ENCODE measurements at places on chromosomes 3 and 15. TPM values are rescaled to one million over a fixed set of nuclear protein-coding genes. Genes with fewer than 3 reads are reported as not detected.

The PPP2R3A gene
- total RNA-seq: 0.49 TPM

The ROPN1 gene
- total RNA-seq: not detected

The EOMES gene
- 0.97 TPM for total RNA-seq

The CHRFAM7A gene
- 0.04 TPM for total RNA-seq

The PIK3R4 gene
- 31.1 TPM for total RNA-seq

DNA sequence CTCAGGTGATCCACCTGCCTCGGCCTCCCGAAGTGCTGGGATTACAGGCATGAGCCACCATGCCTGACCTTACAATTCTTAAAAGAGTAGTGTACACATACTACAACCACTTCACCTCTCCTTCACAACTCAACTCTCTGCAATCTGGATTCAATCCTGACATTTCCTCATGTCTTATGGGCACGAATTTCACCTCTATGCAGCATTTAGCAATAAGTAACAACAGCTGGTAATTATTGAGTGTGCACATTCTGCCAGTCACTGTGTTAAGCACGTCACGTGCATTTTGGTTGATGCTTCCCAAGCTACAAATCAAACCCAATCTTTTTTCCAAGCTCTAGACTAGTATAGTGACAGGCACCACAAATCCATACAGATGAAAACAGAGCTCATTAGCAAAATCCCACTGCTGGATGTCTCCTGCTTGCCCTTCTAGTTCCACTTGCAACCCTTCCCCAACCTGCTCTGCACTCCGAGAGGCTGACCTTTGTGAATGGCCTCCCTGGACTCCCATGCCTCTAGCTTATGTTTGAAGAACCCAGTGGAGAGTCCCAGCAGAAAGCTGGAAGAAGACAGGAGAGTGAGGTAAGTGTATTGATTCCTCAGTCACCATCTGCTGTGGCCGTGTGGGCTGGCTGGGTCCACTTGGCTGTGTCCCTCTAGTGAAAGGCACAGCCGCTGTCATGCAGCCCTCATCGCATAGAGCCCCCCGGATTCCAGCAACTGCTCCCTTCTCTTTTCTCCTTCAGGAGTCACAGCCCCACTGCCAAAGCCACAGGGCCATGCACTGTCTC lies 176.5 kb downstream of the MEX3B start:
- no peaks in the 10 kb centered on the region for H3K4me1 ChIP-seq
- no peak overlapping the region for H3K27ac ChIP-seq

DNA sequence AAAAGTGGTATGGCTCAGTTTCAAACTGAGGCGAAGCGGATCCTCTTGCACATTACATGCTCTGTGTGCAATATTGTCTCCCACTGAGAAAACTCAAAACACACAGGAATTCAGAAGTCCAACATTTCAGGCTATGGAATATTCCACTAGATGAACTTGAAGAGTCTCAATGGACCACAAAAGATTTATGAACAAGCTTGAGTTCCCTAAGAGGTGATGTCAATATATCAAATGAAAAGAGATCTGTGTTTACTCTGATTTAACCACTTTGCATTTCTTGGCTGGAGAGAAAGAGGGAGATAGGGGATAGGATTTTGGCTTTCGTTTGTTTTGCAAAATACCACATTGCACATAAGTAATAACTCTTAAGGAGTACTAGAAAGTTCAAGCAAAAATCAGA lies 20.3 kb downstream of the PDZRN3 start:
- peaks cover 4% of the 10 kb centered on the region for H3K27me3 ChIP-seq
- no peak for DNase-seq
- no peaks in the 10 kb centered on the region for H3K4me1 ChIP-seq
- H3K36me3 ChIP-seq: no peaks in the 10 kb centered on the region

DNA sequence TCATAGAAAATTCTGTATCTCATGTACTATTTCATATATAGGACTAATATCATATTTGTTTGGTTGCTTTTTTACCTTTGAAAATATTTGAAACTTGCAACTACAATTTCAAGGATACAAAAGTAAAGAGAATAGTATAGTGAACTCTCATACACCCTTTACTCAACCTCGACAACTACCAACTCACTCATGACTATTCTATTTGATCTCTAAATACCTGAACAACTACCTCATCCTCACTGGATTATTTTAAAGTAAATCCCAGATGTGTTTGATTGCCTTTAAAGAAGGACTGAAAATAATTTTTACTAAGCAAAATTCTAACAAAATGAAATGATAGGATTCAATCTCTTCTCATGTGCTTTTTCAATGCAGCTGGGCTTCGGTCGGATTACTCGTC lies 12.1 kb downstream of the TMPRSS7 start:
- no peak overlapping the region for H3K27ac ChIP-seq
- peaks cover 4% of the 10 kb centered on the region for H3K4me1 ChIP-seq
- no peak for DNase-seq
- no peak overlapping the region for H3K4me3 ChIP-seq
- no peaks in the 10 kb centered on the region for H3K36me3 ChIP-seq

DNA sequence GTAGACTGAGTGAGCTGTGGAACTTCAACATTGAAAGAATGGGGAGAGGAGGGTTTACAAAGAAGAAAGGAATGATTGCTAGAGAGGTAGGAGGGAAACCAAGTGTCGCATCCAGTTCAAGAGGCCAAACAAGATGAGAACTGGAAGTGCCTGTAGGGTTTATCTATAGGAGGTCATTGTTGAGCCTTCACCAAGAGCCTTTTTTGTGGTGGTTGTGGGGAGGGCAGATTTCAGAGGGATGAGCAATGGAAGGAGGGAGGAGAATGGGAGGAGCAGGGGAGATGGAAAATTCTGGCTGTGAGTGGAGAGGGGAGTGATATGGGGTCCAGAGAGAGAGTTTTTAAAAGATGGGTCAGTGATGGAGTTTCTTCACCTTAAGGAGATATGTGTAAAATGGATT lies 8.5 kb downstream of the PDIA5 start:
- no peak overlapping the region for H3K4me3 ChIP-seq
- peaks cover 27% of the 10 kb centered on the region for H3K4me1 ChIP-seq
- no peak for DNase-seq
- H3K36me3 ChIP-seq: peaks cover 2% of the 10 kb centered on the region

GRCh38 chr3:76753599-76753998 lies 286.3 kb upstream of the ROBO2 start:
- H3K36me3 ChIP-seq: no peaks in the 10 kb centered on the region
- no peak overlapping the region for H3K27ac ChIP-seq
- no peak overlapping the region for H3K4me3 ChIP-seq
- no peak for DNase-seq

- H3K27ac ChIP-seq: no peak overlapping the region
- peaks cover 30% of the 10 kb centered on the region for H3K4me1 ChIP-seq
- DNase-seq: no peak
- H3K27me3 ChIP-seq: no peaks in the 10 kb centered on the region
- no peak overlapping the region for H3K4me3 ChIP-seq
Measured at GRCh38 chr3:189143321-189143720, 28.4 kb upstream of the TPRG1 start.

DNA sequence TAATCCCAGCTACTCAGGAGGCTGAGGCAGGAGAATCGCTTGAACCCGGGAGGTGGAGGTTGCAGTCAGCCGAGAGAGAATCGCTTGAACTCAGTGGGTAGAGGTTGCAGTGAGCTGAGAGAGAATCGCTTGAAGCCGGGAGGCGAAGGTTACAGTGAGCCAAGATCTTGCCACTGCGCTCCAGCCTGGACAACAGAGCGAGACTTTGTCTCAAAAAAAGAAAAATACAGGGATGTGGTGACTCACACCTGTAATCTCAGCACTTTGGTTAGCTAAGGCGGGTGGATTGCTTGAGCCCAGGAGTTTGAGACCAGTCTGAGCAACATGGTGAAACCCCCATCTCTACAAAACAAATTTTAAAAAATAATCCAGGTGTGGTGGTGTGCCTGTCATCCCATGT lies 26.8 kb downstream of the UBE2E1 start:
- no peak overlapping the region for H3K4me3 ChIP-seq
- peaks cover 9% of the 10 kb centered on the region for H3K36me3 ChIP-seq
- peaks cover 52% of the 10 kb centered on the region for H3K4me1 ChIP-seq
- no peak for DNase-seq

DNA sequence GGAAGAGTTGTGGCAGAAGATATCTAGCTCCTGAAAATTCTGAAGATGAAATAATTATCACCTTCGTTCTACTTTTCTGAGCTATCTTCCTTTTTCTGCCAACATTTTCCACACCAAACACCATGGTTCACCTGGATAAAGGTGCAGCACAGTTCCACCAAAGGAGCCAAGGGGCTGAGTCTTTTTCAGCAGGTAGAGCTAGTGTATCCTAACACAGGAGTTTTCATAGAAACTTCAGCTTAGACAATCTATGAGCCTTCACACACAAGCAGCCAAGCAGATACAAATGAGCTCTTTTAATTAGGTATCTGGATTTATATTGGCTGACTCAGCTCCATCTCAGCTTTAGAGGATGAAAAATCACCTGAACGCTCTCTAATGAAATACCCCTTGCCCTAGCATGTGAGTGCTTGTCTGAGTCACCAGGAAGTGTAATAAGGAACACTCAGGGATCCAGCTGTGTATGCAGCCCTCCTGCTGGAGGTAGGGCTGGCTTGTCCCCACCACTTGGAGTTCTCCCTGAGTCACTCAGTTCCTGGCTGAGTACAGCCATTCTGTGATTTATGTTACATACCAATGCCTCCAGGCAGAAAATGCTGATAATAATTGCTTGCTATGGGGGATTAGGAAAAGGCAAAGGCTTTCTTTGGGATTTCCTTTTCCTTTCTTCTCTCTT lies 385.7 kb downstream of the LSAMP start:
- H3K4me3 ChIP-seq: no peak overlapping the region
- H3K27ac ChIP-seq: no peak overlapping the region
- no peak for DNase-seq
- no peaks in the 10 kb centered on the region for H3K27me3 ChIP-seq
- H3K4me1 ChIP-seq: no peaks in the 10 kb centered on the region
- no peaks in the 10 kb centered on the region for H3K36me3 ChIP-seq

- H3K36me3 ChIP-seq: peaks cover 36% of the 10 kb centered on the region
- peak; percentile 88 for DNase-seq
- no peaks in the 10 kb centered on the region for H3K27me3 ChIP-seq
- peak overlapping the region; percentile 80 for H3K4me3 ChIP-seq
- peaks cover 50% of the 10 kb centered on the region for H3K4me1 ChIP-seq
- H3K27ac ChIP-seq: peak overlapping the region; percentile 89
Measured at GRCh38 chr3:184335661-184336546, 1.5 kb upstream of the FAM131A start.

DNA sequence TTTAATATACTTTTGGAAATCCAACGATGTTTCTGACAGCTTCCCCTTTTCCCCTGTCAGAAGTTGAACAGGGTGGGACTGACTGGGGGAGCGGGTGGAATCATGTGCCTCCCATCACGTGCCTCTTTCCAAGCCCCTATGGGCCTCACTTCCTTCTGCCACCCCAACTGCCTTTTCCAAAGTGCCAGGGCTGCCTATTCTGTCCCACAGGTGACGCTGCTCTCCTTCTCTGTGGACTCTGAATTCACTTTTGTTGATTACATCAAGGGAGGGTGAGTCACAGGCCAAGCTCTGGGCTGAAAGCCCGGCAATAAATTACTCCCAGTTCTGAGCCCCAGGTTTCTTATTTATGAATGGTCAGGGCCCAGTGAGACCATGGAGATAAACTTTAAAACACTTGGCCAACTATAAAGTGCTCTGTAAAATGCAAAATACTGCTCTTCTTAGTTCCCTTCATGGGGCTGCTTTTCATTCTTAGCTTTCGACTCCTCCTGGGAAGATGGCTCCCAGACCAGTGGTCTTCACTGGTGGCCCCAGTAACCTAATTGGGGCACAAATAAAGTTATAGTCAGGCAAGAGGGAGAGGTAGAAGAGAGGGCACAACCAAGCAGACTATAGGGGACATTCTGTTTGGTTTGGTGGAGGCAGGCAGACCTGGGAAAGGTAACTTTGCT lies 12.3 kb downstream of the CPNE9 start:
- no peak overlapping the region for H3K4me3 ChIP-seq
- no peaks in the 10 kb centered on the region for H3K27me3 ChIP-seq
- H3K36me3 ChIP-seq: no peaks in the 10 kb centered on the region
- no peak overlapping the region for H3K27ac ChIP-seq

- no peak overlapping the region for H3K27ac ChIP-seq
- DNase-seq: no peak
- H3K4me3 ChIP-seq: no peak overlapping the region
- H3K4me1 ChIP-seq: peaks cover 40% of the 10 kb centered on the region
- H3K27me3 ChIP-seq: peaks cover 41% of the 10 kb centered on the region
Measured at GRCh38 chr3:29285471-29286071, 4.7 kb downstream of the RBMS3 start.

- H3K4me1 ChIP-seq: peaks cover 73% of the 10 kb centered on the region
- H3K4me3 ChIP-seq: no peak overlapping the region
- no peak for DNase-seq
- peaks cover 47% of the 10 kb centered on the region for H3K36me3 ChIP-seq
- no peaks in the 10 kb centered on the region for H3K27me3 ChIP-seq
Measured at GRCh38 chr3:152404976-152405375, 136.2 kb downstream of the MBNL1 start.

DNA sequence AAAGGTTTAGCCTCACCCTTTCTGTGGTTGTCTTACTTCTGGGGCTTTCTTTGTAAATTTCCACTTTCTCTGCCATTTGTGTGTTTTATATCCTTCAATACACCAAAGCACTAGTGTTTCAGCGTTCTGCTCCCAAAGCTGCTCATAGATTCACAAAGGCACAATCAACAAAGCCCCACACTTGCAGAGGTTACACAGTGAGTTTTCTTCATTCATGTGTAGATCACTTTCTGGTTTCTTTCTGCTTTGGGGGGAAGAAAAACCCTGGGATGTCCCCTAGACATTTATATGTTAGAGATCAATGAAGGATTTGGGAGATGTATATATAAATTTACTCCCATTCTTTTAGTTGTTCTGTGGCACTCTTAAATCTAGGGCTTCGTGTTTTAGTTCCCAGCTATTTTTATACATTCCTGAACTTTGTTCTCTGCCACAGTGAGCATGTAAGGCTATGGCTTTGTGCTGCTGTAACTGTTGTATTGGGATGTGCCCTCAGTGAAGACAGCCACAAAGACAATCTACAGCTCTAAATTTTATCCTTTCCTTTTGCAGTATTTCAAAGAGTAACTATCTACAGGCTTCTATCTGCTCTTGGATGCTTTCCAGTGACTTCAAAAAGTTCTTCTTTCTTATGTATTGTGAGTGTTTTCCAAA lies 636.5 kb downstream of the ZBBX start:
- H3K27ac ChIP-seq: no peak overlapping the region
- H3K36me3 ChIP-seq: no peaks in the 10 kb centered on the region
- no peak for DNase-seq
- no peaks in the 10 kb centered on the region for H3K27me3 ChIP-seq
- no peak overlapping the region for H3K4me3 ChIP-seq

DNA sequence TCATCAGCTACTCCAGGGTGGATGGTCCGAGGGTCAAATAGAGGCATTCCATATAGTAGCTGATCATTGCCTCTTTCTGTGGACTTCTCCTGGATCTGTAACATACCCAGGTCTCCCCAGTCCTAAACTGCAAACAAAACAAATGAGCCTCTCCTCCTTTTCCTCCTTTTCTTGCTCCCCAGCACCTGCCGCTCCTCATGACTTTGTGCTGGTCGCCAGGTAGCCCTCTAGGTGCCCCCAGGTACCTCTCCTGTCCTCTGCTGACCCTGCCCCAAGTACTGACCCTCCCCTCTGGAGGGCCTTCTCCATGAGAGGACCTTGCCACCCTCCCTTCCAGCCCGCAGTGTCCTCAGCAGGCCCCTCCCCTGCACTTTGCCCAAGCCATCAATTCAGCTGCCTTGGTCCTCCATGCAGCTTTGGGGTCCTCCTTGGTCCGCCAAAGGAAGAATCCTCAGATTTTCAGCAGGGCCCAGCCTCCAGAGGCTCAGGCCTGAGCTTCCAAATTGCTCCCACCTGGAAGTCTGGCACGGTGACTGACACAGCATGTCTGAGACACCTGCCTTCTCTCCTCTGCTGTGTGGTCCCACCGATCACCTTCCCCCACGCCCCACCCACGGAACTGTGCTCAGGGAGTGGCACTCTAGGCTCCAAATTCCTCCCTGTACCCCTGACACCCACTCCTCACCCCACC lies 111.0 kb downstream of the LRRK1 start:
- peaks cover 18% of the 10 kb centered on the region for H3K27me3 ChIP-seq
- no peak for DNase-seq
- H3K27ac ChIP-seq: no peak overlapping the region
